Stimulated activated CD4-positive, alpha-beta T cell treated with anti-CD3 and anti-CD28 coated beads, Interleukin-15, amount 100 ng/mL, for 1 hour (primary cell): ENCODE measurements at places on chromosomes 16 and 17.

DNA sequence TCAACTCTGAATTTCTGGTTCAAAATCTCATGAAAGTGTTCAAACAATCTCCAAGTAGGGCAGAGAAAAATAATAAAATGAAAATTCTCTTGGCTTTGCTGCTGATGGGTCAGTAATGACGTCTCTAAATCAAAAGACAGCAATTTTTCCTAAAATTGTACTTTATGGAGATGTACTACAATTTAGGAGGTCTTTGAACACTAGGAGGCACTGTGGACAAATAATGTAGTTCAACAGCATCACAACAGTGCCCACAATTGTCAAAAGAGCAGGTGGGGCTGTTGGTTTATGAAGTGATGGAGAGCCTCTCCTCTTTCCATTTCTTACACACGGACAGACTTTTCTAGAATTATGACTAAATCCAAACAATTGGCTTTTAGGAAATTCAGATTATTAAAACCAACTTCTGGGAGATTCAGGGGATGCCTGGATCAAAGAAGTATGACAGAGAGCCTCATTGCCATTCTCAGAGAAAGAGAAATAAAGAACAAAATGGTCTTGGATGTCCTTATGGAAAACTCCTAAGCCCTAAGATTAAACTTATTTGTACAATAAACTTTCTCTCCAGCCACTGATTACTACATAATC is 23.8 kb downstream of the EZH1 start:
- no peak for DNase-seq

- DNase-seq: no peak
Measured at GRCh38 chr17:39576187-39576586, 31.5 kb downstream of the NEUROD2 start.

DNA sequence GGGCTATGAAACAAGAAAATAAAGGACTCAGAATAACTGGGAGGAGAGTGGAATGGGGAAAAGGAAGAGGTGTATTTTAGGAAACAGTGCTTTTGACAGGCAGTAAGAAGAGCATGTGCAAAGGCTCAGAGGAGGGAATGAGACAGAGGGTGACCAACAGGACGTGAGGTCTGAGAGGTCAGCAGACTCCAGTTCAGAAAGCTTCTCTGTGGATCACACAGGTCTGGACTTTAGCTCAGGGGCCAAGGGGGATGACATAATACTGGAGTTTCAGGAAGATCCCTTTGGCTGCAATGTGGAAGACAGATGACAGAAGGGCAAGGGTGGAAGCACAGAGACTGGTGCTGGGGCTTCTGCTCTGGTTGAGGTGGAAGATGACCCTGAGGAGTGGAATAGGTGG is 489.9 kb upstream of the CDH5 start:
- DNase-seq: no peak

DNA sequence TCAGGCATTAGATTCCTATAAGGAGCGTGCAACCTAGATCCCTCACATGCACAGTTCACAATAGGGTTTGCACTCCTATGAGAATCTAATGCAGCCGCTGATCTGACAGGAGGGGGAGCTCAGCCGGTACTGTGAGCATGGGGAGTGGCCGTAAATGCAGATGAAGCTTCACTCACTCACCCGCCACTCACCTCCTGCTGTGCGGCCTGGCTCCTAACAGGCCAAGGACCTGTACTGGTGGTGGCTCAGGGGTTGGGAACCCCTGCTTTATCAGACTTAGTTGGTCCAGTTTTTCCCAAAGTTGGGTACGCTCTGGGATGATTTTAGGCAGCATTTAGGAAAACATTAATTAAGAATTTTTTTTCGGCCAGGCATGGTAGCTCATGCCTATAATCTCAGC is 103.8 kb downstream of the MARF1 start:
- DNase-seq: no peak

- no peak for DNase-seq
Measured at GRCh38 chr16:11635113-11635652, 33.1 kb upstream of the SNN start.
